ENCODE measurements at places on chromosomes 16 and 17.

DNA sequence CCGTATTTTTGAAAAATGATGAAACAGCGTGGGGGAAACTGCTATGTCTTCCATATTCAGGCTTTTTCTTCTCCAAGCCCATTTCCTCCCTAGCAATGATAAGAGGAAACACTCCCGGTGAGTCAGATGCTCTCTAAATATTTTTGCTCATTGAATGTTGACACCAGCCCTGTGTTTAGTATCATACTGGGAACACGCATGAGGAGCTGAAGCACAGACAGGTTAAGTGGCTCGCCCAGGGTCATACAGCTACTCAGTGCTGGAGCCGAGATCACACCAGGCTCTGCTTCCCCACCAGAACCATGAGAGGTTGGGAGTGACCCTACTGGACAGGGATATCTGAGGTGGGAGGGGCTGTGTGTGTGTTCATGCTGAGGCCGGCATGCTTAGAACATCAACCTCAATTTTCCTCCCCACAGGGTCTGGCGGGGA lies 37.8 kb upstream of the ADGRG1 start:
- DNase-seq, result no peak

- DNase-seq, result no peak
Measured at GRCh38 chr17:81648013-81648706, 8.2 kb downstream of the PDE6G start.

GRCh38 chr16:86516623-86517003 lies 6.3 kb downstream of the FOXF1 start:
- no peak for DNase-seq

DNA sequence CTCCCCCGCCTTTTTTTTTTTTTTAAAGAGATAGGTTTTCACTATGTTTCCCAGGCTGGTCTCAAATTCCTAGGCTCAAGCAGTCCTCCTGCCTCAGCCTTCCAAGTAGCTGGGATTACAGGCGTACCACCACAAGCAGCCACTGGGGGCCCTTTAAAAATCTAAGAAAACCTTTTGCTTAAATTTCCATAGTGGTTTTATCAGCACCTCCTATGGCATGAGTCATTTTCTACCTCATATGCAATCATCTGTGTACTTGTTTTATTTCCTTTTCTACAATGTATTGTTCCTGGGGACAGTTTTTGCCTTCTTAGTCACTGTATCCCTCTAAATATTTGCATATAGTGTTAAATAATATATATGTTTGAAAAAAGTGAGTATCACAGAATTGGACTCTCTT lies 29.2 kb downstream of the GNA13 start:
- DNase-seq, result peak; percentile 27

DNA sequence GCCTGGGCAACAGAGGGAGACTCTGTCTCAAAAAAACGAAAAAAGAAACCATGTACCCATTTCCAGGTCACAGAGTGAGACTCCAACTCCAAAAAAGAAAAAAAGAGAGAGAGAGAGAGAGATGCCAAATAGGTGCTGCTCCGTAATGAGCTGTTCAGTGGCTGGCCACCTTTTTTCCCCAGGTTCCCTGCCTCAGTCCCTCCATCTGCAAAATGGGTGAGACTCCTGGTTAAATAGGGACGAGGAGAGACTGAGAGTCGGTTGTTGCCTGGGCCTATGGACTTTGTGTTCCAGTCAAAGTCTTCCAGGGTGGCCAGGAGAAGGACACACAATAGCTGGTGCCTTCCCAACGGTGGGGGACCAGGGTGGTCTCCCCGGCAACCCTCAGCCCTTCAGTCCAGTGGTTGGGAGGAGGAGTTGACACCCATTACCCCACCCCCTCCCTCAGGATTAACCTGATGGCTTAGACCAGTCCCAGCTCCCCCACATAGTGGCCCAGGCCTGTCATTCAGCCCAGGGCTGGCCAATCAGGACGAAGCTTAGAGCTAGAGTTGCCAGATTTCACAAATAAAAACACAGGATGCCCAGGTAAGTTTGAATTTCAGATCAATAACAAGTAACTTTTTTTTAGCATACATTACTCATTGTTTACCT lies 258.2 kb downstream of the PARN start:
- no peak for DNase-seq

DNA sequence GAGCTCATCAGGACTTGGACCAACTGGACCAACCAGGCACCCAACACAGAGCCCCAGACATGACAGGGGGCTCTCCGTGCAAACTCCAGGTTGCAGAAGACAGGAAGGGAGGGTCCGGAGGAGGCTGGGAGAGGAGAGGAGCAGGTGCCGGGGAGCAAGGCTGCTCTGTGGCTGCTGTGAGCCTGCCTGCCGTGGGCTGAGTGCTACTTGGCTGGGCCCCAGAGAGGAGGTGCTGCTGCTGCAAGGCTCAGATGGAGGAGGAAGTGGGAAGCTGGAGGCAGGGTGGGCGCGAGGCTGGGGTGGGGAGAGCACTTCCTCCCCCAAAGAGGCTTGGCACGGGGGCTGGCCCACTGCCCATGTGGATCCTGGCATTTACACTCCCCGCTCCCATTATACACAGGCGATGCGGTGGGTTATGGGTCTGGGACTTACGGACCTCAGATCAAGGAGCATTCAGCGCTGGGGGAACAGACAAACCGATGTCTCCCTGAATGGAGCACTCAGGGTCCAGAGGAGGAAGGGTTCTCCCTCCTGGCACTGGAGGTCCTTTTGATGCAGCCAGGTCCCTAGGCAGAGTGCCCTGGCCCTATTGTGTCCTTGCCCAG lies 15.9 kb downstream of the EPOP start:
- no peak for DNase-seq

- no peak for DNase-seq
Measured at GRCh38 chr17:82745524-82745923, 6.3 kb upstream of the TBCD start.

DNA sequence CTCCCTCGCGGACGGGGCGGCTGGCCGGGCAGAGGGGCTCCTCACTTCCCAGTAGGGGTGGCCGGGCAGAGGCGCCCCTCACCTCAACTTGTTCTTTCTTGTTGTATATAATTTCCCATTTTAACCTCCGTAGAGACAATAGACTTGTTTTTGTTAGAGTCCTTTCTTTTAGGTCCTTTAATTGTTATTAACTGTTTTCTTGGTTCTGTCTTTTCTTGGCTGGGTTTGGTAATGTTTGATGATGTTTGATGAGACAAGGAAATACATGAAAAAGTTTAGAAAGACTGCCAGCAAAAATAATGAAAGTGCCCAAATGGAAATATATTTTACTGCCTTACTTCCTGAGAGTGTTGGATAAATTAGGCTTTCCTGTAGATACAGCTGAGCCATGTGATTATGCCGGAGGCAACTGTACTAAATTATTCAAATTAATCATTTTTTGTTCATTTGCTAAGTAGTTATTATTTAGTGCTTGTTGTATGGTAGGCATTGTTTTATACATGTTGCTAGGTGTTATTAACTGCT lies 30.9 kb downstream of the PRPSAP2 start:
- no peak for DNase-seq

GRCh38 chr17:75249564-75249963 lies 11.8 kb downstream of the GGA3 start:
- DNase-seq, result no peak

DNA sequence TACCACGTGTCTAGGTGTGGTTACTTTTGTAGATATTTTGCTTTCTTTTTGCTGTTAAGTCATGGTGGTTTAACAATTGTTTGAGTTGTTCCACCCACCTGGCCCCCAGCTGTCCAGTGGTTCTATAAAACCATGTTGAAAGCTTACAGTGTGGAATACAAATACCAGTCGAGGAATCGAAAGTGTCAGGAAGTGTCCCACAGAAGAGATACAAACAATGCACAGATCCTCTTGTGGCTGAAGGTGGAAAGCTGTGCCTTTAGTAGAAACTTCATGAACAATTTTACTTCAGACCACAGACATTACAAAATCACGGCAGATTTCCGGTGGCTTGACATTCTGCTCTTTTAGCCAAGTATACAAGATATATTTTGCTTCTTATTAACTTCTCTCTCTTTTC lies 782.4 kb upstream of the SOX9 start:
- no peak for DNase-seq

DNA sequence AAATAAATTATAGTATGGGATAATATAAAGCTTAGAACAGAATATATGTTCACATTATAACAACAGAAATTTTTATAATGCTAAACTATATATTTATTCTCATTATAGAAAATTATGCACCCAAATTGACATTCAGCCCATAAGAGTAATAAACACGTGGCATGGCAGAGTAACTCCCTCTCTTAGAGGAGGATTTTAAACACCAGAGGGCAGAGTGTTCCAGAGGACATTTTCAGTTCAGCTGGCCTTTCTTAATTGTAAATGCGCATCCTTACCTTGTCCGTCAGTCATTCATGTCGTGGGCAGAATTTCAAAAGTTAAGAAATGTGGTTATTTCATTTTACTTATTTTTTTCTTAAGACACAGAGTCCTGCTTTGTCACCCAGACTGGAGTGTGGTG lies 147.1 kb downstream of the TANC2 start:
- no peak for DNase-seq

- no peak for DNase-seq
Measured at GRCh38 chr16:5415123-5415522, 317.5 kb upstream of the EEF2KMT start.

DNA sequence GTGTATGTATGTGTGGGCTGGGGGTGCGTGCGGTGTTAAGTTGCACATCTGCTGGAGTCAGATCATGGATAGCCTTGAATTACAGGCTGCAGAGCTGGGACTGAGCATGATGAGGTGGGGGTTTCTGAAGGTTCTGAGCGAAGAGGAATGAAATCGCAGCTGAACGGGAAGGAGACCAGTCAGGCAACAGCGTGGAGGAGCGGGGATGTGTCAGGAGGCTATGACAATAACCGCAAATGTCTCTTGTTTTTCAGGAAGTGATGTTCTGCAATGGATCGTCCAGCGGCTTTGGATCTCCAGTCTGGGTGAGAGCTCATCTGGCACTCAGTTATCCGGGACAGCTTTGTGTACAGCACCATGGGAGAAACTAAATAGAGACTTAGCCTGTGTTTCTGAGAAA lies 20.9 kb downstream of the RGS9 start:
- no peak for DNase-seq

DNA sequence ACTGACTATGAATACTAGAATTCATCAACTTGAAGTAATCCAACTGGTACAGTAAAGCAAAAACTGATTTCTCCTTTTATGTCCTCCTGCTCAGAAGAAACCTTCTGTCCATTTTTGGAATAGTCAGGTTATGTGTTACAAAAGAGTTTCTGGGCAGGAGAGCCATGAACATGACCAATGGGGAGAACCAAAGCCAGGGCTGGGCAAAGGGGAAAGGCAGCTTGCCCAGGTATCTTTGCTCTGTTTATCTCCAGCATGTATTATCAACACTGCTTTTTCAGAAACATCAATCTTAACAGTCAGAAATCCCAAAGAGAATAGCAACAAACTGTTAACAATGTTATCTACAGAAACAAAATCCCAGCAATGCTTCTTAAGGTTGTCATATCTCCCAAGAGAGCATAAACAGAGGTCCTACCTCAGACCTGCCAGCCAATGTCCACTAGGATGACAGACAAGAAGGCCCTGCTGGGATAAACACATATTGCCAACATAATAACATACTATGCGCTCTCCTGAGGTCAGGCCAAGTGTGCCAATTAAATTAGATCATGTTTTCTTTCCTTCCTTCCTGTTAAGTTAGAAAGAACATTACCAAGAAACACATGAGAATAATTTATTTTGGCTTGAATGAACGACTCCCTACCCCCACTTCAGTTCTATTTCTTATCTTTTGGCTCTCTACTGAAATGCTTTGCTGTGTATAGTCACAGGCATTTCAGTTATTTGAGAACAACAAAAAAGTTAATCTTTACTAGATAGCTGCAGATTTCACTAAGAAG lies 28.0 kb downstream of the BLMH start:
- no peak for DNase-seq

- no peak for DNase-seq
Measured at GRCh38 chr17:58005031-58005727, 1.9 kb downstream of the SRSF1 start.

Data from T-helper 2 cell (primary cell).